ENCODE measurements at places on chromosomes 2 and 18. TPM values are rescaled to one million over a fixed set of nuclear protein-coding genes. Genes with fewer than 3 reads are reported as not detected.

- DNase-seq = no peak
Observed at GRCh38 chr2:105893011-105893995, 148.6 kb downstream of the NCK2 start.

ME2 gene
- 40.5 TPM for polyA plus RNA-seq

DNA sequence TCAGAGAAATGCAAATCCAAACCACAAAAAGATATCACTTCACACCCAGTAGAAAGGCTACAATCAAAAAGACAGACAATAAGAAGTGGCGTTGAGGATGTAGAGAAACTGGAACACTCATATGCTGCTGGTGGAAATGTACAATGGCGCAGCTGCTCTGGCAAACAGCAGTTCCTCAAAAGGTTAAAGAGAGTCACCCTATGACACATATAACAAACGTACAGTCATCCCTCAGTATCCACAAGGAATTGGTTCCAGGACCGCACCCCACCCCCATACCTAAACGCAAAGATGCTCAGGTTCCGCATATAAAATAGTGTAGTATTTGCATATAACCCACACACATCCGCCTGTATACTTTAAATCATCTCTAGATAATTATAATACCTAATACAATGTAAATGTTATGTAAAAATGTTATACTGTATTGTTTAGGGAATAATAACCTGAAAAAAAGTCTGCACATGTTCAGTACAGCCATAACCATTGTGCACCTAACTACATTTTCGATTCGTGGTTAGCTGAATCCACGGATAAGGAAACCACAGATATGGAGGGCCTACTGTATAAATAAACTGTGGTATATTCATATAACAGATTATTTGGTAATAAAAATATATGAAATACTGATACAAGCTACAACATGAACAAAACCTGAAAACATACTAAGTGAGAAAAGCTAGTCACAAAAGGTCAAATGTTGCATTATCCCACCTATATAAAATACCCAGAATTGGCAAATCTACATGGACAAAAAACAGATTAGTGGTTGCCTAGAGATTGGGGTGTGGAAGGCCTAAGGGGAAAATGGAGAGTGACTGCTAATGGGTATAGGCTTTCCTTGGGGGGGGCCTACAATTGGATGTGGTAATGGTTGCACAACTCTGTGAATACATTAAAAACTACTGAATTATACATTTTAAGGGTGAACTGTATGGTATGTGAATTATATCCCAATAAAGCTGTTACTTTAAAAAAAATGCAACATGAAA is 37.5 kb downstream of the UXS1 start:
- DNase-seq = peak; percentile 50

ROCK2 gene
- 21.6 TPM for polyA plus RNA-seq

Measured in fibroblast of lung (primary cell).